ENCODE measurements at places on chromosomes 11 and 22.
A peak's percentile ranks its signal among the peaks of the same experiment; 100 is the strongest.

DNA sequence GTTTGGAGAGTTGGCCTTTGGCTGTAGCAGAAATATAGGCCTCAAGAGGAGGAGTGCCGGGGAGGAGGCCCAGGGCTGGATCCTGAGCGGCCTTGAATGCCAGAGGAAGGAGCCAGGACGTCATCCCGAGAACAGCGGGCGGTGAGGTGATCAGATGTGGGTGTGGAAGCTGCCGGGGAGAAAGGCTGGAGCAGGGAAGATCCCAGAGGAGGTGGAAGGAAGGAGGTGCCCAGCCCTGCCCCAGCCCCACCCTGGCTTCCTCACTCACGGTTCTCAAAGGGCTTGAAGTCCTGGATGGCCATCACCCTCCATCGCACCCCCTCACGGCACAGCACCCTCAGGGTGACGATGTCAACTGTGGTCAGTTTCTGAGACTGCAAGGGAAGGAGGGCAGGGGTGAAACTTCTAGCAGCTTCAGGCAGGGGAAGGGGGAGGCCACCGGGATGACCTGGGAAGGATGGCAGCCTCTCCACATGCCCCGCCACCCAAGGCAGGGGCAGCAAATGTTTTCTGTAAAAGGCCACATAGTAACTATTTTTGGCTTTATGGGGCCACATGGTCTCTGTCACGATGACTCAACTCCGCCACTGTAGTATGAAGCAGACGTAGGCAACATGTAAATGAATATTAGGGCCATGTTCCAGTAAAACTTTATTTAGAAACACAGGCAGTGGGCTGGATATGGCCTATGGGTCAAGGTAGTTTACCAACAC, 10.7 kb downstream of the IL2RB start:
- DNase-seq: no peak

DNA sequence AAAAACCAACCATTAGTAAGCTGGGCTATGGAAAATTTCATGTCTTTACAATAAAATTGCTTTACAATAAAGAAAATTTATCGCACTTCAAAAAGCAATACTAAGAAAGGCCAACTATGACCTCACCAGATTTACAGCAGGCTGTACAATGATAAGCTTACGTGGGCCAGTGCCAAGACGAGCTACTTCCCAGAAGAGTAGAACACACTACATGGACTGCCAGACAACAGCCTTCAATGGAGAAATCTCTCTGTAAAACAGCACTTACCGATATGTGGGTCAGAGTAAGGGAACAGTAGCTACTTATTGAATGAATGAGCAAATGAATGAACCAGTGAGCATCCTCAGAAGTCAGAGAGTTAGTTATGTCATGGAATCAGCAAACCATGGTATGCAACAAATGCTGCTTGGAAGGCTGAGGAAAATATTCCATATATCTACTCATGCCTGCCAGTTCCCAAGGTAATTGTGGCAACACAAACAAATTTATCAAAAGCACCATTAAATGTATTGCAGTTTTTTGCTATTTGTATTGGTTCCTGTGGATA, 74.4 kb downstream of the SLC36A4 start:
- no peak for DNase-seq

- DNase-seq: no peak
Measured at GRCh38 chr22:27757928-27758525, 43.5 kb downstream of the MN1 start.

DNA sequence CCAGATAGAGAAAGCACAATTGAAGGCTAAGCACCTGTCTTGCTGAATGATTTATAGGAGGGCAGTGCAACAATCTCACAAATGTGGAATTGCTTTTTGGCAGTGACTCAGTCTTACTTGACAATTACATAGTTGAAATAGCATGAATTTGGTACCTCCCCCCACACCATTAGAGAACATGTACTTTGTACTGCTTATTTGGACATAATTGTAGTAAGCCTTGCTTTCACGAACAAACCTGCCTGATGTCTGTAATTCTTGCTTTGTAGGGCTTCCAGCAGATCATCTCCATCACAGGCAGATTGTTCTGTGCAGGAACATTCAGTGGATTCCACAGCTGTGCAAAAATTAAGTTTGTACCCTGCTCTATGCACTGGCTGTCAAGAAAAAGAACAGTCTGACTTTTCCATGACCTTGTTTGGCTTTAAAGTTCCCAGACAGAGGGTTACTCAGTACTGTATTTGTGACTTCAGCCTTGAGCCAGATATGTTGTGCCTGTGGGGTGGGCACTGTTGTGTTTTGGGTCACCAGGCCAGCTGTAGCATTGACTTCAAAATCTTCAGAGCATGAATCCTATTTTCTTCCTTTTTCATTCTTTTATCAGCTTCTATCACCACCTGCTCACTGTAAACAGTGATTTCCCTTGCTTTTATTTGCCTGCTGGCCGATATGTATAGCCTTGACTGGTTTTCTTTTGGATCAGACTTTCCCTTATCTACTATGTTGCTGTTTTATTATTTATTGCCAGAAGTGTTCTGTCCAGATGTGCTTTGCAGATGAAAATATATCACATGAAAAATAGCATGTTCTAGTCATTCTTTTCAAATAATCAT, 941.0 kb upstream of the CHORDC1 start:
- no peak for DNase-seq

DNA sequence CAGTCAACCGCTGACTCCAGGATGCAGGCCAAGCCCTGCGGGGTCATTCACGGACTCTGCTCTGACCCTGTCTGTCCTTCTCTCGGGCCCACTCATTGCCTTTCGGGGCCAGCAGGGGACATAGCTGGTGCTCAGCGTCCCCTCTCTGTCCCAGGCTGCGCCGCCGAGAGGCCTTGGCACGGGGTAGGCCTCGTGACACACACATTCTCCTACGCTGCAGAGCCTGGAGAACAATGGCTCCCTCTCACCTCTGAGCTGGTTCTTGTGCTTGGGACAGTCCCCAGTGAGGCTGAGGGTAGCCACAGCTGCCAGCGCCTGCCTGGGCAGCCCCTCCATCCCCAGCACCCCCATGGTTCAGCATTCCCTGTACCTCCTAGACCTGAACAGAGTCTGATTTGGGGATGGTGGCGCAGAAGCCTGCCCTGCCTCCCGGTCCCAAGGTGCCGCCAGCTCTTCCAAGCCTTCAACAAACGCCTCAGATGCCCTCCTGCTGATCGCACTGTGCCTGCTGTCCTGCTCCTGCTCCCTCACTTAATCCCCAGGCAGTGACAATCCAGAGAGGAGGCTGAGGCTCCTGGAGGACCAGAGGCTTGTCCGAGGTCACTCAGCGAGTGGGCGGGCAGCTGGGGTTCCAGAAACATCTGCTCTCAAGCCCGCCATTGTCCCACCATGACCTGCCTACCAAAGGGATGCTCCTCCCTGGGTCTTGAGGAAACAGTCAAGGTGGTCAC, 30.4 kb downstream of the DUSP8 start:
- no peak for DNase-seq

- DNase-seq: no peak
Measured at GRCh38 chr22:35446365-35446764, 46.4 kb downstream of the MCM5 start.

GRCh38 chr22:46961591-46962295, 199.3 kb downstream of the TBC1D22A start:
- no peak for DNase-seq

DNA sequence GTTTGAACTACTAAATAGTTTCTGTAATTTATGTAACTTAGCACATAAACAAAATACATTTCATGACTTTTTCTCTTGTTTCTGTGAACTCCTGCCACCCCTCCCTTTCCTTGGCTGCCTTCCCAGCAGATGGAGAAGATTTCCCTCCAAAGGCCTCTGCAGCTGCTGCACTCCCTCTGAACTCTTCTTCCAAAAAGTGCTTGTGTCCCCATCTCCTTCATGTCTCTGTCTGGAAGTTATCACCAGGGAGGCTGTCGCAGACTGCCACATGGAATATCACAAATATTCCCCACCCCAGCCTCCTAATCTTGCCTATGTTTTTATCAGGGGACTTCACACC, 1068.3 kb downstream of the OPCML start:
- no peak for DNase-seq

- DNase-seq: peak; percentile 26
Measured at GRCh38 chr11:131688048-131688693, 317.8 kb downstream of the NTM start.

DNA sequence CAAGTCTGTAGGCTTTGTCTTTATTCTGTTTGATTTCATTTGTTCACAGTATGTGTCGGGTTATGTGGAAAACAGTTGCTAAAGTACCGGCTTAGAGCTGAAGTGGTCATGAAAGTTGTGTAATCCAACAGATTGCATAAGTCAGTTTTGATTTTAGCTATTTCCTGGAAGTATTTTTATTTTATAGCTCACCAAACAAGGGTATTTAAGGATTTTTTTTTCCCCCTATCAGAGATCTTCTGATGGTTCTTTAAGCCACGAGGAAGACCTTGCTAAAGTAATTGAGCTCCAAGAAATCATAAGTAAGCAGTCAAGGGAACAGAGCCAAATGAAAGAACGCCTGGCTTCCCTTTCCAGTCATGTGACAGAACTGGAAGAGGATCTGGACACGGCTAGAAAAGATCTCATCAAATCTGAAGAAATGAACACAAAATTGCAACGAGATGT, 55.9 kb downstream of the PPFIA1 start:
- DNase-seq: no peak

DNA sequence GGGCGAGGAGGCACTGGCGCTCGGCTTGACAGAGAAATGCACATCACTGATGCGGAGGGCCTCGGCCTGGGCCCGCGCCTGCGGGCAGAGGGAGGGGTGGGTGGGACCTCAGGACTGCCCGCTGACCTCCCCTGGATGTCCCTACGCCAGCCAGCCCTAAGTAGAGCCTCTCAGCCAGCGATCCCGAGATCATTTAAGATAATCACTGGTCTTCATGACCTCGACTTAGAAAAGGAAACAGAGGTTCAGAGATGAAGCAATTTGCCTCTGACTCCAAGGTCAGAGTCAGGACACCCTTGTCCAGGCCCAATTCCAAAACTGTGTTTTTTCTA, 4.9 kb downstream of the CBX6 start:
- DNase-seq: no peak

DNA sequence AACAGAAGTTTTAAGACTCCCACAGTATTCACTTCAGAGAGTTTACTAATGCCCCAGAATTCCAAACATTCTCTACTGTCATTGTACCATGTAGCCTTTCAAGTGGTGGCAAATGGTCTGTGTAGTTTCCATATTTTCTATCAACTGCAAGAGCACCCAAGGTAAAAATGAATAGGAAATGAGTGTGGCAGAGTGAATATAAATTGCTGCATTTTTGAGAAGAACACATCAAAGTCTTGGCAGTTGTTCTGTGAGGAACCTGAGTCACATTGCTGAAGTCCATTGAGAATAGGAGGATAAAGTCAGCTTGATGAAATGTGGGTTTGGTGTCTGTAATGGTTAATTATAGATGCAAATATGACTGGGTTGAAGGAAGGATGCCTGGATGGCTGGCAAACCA, 193.6 kb downstream of the AASDHPPT start:
- no peak for DNase-seq

- DNase-seq: no peak
Measured at GRCh38 chr11:78181185-78181584, 7.2 kb downstream of the KCTD21 start.

- DNase-seq: peak; percentile 33
Measured at GRCh38 chr22:39567135-39567946, 3.2 kb upstream of the CACNA1I start.

DNA sequence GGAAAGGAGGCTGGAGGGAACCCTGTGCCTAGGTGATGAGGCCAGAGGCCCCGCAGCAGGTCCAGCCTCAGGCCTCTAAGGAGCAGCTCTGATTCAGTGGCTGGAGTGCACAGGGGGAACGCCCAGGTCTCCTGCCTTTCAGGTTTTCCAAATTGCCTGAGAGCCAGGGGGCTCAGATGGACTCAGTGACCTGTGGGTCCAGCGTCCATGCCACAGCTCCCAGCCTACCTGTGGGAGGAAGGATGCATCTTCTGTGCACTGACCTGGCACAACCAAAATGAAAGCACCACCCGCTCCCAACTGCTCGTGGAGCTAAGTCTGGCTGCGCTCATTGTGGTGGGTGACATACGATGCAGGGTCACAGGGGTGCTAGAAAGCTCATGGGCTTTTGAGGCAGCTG, 82.8 kb downstream of the FEZ1 start:
- DNase-seq: no peak

DNA sequence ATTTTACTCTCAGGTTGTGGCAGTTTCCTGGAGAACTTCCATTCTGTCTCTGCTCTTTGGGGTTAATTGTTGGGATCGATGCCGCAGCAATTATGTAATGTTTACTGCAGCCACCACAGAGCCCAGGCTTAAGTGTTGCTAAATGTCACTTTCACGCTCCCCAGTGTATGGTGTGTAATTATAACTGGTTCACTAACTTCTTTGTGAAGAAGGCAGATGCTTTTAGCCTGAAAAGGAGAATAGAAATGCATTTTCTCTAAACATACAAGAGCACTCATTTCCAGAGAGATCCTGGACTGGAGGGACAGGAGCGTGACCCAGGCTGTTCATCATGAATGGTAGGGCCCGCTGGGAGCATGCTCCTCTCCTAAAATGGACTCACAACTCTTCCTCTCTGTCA, 132.2 kb upstream of the PLET1 start:
- no peak for DNase-seq

DNA sequence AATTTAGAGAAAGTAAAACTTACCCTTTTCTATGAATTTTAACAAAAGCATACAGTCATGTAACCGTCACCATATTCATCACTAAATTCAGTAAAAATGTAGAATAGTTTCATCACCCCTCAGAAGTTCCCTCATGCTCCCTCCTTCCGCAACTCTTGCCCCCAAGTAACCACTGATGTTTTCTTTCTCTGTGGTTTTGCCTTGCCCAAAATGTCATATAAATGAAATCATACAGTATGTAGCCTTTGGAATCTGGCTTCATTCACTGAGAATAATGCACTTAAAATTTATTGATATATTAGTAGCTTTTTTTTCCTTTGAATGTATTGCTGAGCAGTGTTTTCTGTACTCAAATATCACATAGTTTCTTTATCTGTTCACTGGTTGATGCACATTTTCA, 60.1 kb downstream of the DCUN1D5 start:
- no peak for DNase-seq

GRCh38 chr11:128251140-128251539, 336.2 kb downstream of the ETS1 start:
- no peak for DNase-seq

GRCh38 chr11:61814958-61815789, 1.6 kb downstream of the FADS1 start:
- DNase-seq: peak; percentile 67

- DNase-seq: no peak
Measured at GRCh38 chr11:80960381-80961029, 1519.7 kb upstream of the TENM4 start.

DNA sequence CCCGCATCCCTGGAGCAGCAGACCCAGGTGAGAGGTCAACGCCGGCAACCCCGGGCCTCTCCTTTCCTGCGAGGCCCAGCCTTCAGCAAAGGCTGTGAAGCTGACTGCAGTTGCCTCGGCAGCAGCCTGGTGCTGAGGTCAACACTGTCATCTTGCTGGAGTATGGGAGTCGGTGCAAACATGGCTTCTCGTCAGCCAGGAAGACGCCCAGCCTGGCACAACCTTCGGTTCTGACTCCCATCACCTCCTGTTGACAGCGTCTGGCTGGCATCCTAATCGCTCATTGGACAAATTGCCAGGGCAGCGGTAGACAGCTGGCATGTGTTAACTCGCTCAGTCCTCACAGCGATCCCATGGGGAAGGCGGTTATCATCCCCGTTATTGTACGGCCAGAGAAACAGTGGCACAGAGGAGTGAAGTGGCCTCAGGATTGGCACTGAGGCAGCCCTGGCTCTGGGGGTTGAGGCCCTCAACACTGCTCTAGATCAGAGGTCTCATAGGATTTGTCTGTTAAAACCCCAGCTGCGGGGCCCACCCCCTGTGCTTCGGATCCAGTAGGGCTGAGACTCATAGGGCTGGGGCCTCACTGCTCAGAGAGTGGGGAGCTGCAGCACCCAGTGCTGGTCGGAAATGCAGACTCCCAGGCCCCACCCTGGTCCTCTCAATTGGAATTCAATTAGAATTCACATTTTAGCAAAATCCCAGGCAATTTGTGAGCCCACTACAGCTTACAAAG, 39.3 kb upstream of the TP53I11 start:
- no peak for DNase-seq

All from activated CD4-positive, alpha-beta T cell treated with anti-CD3 and anti-CD28 coated beads, Interleukin-2, amount 50 U/mL, for 48 hours (primary cell).